ENCODE measurements at places on chromosomes 7 and 10. TPM values are rescaled to one million over a fixed set of nuclear protein-coding genes. Genes with fewer than 3 reads are reported as not detected.

GRCh38 chr10:79236433-79236765 lies 110.9 kb upstream of the PPIF start:
- no peak for DNase-seq

GRCh38 chr7:79615871-79616640 lies 162.6 kb upstream of the MAGI2 start:
- no peak for DNase-seq

Gene CNPY1
- not detected for total RNA-seq

GRCh38 chr7:47948141-47948790 lies at the start of gene PKD1L1:
TSS of gene PKD1L1 (minus strand) at chr7:47948466. CDS start at chr7:47948440, 26 bp downstream.
- no peak for DNase-seq

Gene ABCB8
- 69.7 TPM for total RNA-seq

DNA sequence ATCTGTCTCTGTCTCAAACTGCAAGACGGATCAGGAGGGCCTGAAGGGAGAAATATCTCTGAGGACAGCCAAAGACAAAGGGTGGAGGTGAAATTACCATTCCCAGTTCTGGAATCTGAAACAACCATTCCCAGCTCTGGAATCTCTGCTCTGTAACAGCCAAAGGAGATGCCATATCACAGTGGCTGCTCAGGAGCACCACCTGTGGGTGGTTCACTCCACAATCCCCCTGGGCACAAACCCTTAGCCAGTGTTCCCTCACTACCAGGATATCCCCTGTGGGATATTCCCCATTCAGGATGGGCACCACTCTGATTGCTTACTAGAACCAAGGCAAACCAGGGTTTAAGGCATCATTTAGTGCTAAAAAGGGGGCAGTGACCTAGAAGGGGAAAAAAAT lies 199.0 kb downstream of the HTR7 start:
- no peak for DNase-seq

DNA sequence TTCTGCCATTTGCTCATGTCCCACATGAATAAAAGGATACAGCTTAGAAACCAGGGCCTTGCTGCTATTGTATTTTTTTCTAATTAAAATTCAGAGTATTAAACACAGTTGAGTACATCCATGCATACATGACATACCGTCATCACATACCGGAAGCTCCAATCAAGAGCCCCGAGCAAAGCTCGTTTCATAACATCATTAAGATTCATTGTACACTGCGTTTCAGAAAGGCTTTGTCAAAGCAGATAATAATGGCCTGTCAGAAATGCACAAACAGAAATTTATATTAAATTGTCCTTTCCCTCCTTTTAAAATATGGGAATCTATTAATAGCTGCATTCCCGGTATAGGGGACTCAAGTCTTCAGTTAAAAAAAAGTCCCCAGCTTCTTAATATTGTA lies 103.4 kb downstream of the PRTFDC1 start:
- DNase-seq = no peak

- DNase-seq = no peak
Observed at GRCh38 chr7:14389595-14389994, 400.1 kb upstream of the ETV1 start.

DNA sequence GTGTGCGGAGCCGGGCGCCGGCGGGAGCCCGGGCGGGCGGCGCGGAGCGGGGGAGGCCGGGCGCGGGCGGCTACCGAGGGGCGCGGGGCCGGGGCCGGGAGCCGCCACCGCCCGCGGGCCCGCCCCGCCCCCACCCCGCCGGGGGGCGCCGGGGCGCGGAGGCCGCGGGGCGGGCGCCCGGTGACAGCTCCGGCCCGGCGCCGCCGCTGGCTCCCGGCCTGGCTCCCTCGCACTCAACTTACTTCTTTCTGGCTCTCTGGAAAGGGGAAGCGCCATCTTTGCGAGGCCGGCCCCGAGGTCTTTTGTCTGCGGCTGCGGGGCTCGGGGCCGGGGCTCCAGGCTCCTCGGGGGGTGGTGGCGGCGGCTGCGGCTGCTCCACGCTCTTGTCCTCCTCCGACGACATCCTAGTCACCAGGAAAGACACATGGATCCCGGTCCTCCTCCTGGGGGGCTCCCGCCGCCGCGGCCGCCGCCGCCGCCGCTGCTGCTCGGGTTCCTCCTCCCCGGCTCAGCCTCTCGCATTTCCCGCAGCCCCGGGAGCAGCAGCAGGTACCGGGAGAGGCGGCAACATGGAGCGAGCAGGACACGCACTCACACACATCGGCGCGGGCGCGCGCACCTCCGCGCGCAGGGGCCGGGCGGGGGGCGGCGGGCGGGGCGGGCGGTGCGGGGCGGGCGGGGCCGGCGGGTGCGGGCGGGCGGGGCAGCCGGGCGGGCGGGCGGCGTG lies at the start of gene KMT2C:
Gene KMT2C, minus strand, starts transcription at position 620 of the 727 bp plus-strand sequence. Its CDS starts 217 bp downstream, at position 403.
- DNase-seq = peak; percentile 71

Gene EPHA1
- total RNA-seq = 0.12 TPM

Gene GIMAP5
- total RNA-seq = 0.27 TPM

- peak; percentile 77 for DNase-seq
Observed at GRCh38 chr10:90911133-90912051, 9.5 kb downstream of the ANKRD1 start.

- DNase-seq = no peak
Observed at GRCh38 chr10:14612873-14613587, 161.7 kb downstream of the FAM107B start.

DNA sequence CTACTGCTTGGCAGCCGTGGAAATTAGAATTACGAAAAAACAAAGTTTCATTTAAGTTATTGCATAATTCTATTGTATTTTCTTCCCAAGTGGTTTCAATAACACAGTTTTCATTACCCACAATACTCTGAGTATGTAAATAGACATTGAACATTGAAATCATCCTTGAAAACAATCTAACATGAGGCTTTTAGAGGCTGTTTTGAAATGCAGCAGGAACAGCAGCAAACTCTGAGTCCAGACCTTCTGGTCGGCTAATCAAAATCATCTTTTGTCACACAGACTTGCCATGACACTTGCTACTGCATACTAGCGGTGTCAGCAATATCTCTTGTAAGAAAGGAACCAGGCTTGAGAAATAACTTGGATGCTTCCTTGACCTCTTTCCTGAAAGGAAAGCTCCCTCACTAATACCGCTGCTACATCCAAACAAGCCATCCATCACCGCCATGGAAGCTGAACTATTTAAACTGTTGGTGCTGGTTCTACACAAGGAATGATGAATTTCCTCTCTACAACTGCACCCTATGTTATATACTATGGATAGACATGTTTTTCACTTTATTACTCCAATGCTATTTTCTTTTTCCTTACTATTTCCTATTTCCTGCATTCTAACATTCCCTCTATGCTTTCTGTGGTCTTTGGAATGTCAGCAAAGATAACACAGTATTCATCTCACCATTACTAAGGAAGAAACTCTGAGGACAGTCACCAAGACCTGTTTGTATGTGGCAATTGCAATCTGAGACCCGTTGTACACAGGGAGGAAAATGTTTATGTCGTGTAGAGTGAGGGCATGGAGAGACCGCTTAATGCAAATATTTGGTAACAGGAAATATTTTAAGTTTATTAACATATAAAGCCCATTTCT lies 130.8 kb downstream of the ITGA8 start:
- no peak for DNase-seq

- DNase-seq = no peak
Observed at GRCh38 chr7:37409461-37409860, 39.2 kb downstream of the ELMO1 start.

Gene VKORC1L1
- 8.1 TPM for total RNA-seq

DNA sequence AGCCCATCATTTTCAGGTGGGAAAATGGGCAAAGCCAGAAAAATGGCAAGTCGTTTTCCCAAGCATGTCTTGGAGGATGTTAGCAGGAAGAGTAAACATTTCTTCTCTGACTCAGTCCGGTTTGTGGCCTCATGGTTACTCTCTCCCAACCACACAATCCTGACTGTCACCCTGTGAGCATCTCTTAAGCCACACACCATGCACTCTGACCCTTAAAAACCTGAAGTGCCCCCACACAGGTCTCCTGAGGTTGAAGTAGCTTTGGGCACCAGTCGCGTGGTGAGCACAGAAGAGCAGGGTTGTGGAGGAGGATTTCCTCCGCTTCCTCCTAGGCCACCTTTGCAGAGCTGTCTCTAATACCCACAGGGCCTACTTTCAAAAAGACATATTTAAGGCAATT lies 387.3 kb upstream of the NPVF start:
- DNase-seq = no peak

DNA sequence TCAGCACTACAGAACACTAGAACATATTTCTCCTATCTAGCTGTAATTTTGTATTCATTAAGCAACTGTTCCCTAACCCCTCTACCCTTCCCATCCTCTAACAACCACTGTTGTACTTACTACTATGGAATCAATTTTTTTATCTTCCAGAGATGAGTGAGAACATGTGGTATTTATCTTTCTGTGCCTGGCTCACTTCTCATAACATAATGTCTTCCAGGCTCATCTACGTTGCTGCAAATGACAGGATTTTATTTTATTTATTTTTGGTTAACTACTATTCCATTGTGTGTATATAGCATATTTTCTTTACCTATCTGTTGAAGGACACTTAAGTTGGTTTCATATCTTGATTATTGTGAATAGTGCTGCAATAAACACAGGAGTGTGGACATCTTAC lies 200.9 kb upstream of the CHRM2 start:
- DNase-seq = no peak

DNA sequence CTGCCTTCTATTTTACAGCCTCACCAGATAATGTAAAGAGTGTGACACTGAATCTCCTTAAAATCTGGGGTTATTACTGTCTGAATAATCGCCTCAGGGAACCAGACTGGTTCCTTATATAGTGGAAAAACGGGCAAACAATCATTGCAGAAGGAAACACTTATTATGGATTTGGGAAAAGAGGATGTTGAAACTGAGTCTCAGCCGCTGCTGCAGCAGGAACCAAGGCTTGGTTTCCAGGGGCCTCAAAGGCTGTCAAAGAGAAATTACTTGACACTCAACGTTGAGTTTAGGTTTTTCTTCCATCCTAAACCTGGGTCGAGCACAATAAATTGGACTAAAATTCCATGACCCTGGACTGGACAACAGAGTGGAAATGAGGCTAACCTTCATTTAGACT lies 103.8 kb upstream of the AHR start:
- no peak for DNase-seq

DNA sequence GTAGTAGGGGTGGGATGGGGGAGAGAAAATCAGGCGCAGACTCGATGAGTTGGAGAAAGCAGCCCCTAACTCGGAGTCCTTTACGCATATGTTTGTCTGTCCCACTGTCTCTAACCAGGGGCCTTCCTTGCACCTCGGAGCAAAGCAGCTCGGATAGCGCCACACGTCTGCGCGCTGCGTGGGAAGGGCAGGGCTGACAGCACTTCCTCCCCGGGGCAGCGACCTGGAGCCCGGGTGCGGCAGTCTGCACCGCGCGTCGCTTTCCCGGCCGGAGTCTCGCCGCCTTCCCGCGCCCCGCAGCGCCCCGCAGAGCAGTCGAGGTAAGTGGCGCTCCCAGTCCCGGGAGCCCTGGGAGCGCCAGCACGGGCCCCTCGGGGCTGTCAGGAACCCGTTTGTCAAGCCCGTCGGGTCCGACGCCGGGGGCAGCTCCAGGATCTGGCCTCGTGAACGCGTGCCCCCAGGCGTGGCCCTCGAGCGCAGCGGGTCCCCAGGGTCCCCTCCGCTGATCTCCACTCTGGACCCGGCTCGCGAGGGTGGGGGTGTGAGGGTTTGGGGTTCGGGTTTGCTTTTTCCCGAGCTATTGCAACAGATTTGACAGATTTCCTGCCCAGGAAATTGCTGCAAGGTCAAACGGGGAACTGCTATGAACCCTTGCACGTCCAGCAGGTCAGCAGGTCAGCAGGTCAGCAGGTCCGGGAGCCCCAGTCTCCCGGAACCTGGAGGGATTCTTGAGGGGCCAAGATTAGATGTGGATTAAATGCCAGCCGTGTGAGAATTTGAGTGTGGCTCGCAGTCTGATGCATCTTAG lies 597 bp downstream of the APBB1IP start:
- peak; percentile 77 for DNase-seq

Gene OPN4
- not detected for total RNA-seq

DNA sequence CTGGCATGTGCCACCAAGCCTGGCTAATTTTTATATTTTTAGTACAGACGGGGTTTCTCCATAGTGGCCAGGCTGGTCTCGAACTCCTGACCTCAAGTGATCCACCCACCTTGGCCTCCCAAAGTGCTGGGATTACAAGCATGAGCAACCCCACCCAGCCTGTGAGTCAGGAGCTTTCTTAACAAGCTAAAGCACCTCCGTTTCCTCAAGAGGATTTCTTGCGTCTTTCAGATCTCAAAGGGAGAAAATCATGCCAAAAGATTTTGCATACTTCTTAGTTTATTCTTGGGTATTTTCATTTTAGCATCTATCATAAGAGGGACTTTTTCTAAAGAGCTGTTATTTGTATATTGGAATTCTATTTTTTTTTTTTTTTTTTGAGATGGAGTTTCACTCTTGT lies 47.9 kb upstream of the FOXK1 start:
- DNase-seq = no peak

GRCh38 chr7:69108097-69108496 lies 490.2 kb upstream of the AUTS2 start:
- no peak for DNase-seq

- no peak for DNase-seq
Observed at GRCh38 chr7:29494350-29494749, 69.3 kb upstream of the PRR15 start.

DNA sequence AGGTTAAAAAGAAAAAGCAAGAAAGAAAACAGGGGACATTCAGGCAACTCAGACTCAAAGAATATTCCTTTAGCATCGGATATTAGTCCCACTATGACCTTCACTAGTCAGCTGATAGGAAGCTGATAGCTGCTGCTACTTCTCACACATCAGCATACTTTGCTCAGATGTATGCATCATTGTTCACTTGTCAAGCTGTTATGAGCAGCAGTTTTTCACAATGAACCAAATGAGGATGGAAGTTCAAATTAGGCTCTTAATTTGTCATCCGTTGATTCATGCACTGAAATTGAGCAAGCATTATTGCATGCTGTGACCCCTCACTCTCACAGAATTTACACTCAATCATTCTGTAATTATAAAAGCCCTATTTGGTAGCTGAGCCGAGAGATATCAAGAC lies 257.7 kb downstream of the SNX13 start:
- no peak for DNase-seq

GRCh38 chr10:123995461-123996131 lies 97.8 kb downstream of the CHST15 start:
- peak; percentile 72 for DNase-seq

Gene SYT15
- total RNA-seq = 1.1 TPM

DNA sequence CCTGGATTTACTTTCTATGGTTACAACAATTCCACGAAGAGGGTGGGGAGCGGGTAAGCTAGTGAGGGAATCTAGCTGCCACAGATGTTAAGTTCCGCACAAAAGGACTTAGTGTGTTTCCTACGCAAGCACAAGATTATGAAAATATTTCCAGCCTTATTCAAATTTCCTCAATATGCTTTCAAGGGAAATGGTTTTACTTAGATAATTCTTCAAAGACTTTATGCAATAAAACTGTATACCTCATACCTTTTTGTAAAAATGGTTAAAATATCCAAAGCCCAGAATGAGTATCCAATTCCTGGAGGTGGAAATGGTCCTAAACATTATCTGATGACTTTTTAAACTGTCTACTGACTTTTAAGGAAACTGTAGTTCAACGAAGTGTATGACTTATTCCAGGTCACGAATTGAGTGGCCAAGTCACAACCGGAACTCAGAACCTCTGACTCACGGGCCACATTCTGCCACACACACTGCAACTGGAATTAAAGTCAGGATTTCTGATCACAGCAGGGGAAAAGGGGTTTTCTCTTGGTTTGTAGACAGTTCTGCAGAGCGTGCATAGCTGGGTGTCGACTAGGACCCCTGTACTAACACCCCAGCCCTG lies 20.2 kb upstream of the INSIG1 start:
- DNase-seq = no peak

Measured in B cell (primary cell).